ENCODE measurements at places on chromosomes 12 and 14.

- no peak for DNase-seq
Observed at GRCh38 chr14:92258934-92259333, 64.0 kb upstream of the SLC24A4 start.

GRCh38 chr14:29007990-29008389 lies 241.4 kb downstream of the FOXG1 start:
- DNase-seq, result no peak

- DNase-seq, result no peak
Observed at GRCh38 chr12:62693376-62694050, 226.9 kb downstream of the MON2 start.

DNA sequence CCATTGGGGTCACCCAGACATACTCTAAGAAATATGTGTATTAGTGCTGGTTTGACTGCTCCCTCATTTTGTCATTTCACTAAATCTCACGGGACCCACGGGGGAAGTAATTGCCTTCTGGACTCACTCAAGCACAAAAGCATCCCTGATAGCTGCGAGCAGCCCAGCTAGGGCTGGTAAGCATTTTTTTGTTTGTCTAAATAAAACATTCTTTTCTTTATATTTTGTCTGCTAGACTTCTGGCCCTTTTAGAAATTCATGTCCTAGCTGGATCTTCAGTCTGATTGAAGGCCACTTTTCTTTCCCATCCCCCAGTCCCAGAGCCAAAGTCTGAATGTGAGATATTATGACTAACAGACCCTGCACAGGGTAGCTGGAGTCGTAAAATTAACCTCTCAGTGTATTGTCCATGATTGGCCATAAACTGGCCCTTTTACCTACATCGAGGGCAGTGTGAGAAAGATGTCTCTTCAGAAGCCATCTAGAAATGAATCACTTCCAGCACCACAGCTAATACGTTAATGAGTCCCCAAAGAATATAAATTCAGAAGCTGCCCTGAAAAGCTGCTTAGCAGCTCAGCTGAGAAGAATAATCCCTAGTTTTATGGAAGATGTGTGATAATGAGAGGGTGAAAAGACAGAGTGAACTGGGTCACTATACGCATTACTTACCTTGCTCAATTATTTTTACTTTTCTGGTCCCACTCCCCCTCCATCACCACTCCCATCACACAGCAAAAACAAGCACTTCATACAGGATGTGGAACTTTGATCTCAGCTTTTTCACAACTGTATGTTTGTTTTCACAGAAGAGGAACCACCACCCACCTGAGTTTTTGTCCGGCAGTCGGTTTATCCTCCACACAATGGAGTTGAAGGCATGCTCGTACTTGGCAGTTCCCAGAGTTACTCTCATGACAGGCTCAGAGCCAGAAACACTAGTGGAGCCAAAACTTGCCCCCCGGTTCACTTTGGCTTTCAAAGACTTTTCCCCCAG lies 55.6 kb upstream of the GTF2A1 start:
- no peak for DNase-seq

DNA sequence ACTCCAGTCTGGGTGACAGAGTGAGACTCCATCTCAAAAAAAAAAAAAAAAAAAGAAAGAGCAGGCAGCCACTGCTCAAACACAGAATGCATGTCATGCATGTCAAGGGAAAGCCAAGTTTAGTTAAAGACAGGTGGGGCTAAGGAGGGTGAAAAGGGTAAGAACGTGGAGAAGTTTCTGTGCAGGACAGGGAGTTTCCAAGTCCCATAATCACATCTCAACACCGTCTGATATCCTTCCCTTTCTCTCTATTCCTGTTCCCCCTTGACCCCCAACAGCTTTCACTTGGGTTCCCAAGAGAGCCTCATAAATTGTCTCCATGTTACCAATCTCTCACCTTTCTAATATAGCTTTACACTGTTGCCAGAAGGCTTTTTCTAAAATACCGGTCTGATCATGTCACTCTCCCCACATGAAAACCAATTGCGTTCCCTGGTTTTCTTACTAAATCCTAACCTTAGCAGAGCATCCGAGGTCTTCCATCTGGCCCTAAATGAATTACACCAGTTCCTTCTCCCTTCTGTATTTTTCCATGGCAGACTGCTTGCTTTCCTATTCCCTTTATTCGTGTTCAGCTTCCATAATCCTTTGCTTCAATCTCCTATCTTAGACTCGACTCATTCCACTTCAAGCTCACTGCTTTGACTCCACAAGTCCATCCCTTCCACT lies 37.0 kb downstream of the LIMA1 start:
- no peak for DNase-seq

- DNase-seq, result no peak
Observed at GRCh38 chr14:51367600-51367931, 127.5 kb downstream of the TMX1 start.

GRCh38 chr14:101948666-101949216 lies 15.6 kb upstream of the DYNC1H1 start:
- DNase-seq, result no peak

DNA sequence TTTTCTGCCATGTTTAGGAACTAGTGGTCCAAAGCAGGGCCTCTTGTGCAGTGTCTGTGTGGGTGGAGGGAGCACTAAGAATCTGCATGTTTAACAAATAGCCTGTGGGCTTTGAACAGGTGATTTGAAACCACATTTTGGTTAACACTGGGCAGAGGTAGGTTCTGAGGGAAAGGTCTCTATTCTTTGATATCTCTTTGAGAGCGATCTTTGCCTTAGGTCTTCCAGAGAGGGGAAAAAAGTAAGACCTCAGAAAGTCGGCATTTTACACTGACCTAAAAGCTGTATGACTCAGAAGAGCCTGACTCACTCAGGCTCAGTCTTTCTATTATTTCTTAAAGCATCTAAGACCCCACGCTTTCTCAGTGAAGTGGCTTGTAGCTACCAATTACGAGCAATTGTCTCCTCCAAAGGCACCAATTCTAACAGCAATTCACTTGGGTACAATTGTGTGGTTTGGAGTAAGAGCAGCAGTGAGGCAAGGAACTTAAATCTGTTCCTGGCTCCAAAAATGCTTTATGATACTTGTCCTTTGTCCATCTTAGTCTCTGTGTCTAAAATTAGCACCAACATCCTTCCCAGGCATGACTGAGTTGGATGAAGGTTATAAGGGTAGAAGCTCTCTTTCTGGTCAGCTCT lies 8.8 kb downstream of the EIF2B2 start:
- DNase-seq, result no peak

DNA sequence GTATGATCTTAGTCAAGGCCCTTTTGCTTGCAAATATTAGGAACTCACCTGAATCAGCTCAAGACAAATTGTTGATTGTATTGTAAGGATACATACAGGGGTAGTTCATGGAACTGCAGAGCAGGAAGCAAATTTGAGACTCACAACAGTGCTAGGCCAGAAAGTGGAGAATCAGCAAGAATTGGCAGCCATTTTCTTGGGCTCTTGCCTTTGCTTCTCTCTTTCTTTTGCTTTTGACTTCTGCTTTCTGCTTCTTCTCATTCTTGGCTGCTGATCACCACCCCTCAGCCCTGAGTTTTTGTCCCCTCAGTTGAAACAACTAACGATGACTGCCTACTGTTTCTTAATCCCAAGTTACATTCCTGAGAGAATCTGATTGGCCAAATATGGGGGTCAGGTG lies 34.8 kb downstream of the KCNK13 start:
- DNase-seq, result no peak

DNA sequence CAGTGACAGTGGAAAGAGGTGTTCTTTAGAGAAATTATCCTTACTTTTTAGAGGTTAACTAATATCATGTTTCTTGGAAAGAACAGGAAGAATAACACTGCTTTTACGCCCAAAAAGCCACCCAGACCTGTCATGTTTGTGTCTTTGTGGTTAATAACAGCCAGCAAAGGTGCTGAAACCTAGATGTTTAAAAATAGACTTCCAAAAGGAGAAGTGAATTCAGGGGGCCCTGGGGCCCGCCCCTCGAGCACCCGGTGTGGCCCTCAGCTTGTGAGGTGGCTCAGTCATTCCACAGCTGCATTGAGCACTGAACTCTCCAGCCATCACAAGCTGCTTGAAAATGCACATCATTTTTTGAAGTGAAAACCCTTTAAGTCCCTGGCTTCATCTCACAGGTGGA lies 20.8 kb upstream of the AMN start:
- peak; percentile 29 for DNase-seq

GRCh38 chr14:50089208-50089607 lies 27.2 kb downstream of the VCPKMT start:
- no peak for DNase-seq

GRCh38 chr14:85254711-85255110 lies 275.2 kb upstream of the FLRT2 start:
- no peak for DNase-seq

- DNase-seq, result no peak
Observed at GRCh38 chr12:54394281-54394719, 9.8 kb upstream of the ZNF385A start.

- peak; percentile 68 for DNase-seq
Observed at GRCh38 chr14:58749066-58749669, 111.4 kb downstream of the DACT1 start.
